ENCODE measurements at places on chromosomes 3 and 15. TPM values are rescaled to one million over a fixed set of nuclear protein-coding genes. Genes with fewer than 3 reads are reported as not detected.

DNA sequence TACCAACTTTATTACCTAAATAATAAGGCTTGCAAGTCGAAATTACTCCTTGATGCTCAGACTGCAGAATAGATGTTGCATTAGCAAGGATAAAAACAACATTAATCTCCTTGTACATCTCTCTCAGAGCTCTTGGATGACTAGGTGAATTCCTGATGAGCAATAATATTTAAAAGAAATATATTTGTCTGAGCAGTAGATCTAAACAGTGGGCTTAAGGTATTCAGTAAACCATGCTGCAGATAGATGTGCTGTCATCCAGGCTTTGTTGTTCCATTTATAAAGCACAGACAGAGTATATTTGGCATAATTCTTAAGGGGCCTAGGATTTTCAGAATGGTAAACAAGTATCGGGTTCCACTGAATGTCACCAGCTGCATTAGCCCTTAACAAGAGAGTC is 257.1 kb downstream of the TUSC7 start:
- DNase-seq: no peak

- DNase-seq: no peak
Observed at GRCh38 chr15:41493902-41494189, 172 bp downstream of the ITPKA start.

DNA sequence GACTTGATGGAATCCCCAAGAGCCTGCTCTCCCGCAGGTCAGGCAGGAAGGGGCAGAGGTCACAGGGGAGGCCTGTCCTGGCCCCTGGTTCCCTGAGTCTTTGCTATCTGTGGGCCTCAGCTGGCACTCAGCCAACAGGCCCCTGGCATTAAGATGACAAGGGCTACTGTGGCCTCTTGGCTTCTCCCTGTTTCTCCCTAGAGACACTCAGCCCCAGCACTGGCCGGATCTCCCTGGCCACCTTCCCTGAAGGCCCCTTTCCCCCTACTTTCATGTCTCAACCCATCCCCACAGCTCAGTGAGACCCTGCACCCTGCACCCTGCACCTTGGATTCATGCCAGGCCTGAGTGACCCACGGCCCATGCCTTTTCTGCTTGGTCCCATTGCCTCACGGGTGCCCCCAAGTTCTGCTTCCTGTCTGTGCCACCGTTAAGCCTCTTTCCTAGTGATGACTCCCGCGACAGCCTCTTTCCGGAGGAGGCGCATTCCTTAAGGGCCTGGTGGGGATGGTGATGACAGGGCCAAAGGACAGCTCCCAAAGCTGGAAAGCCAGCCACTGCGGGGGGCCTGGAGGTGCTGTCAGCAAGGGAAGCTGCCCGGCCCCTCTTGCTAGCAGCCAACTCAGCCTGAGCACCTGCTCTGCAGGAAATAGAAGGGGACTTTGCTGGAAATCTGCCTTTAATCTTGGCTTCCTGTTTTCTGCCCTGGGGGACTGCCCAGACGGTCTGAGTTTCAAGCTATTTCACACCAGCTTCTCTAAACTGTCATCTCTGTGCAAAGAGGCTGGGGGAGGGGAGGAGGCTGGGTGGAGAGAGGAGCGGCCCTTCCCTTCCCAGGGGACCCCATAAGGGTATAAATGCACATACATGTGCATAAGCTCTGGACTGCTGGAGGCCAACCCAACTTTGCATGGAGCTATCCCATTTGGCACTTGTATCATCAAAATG is 4.8 kb upstream of the CSK start:
- peak; percentile 48 for DNase-seq

DNA sequence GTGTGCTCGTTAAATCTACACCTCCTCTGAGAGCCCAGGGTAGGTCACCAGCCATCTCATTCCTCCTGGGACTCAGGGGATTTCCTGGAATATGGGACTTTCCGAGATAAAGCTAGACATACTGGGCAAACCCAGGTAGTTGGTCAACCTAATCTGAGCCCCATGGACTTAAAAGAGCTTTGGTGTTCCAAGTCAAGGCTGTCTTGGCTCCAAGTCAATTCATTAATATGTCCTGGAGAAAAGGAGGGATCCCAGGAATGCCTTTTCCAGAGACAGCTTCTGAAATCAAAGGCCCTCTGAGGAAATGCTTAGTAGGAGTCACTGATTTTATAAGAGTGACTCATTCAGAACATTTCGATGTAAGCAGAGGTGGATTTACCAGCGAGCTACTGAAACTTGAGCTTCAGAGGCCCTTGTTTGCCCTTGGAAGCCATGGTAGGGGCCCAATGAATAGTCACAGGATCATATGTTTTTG is 137.3 kb upstream of the UBE2E1 start:
- DNase-seq: no peak

DNA sequence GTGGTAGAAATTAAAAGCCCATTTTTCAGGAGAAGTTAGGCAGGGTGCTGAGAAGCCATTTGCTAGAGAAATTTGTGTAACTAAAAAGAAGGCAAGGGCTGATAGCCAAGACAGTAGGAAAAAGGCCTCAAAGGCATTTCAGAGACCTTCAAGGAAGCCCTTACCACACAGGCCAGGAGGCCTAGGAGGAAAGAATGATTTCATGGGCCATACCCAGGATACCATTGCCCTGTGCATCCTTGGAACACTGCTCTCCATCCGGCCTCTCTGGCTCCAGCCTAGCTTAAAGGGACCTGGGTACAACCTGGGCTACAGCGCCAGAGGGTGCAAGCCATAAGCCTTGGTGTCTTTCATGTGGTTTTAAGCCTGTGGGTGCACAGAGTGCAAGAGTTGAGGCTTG is 193.6 kb upstream of the GRM7 start:
- DNase-seq: no peak

DNA sequence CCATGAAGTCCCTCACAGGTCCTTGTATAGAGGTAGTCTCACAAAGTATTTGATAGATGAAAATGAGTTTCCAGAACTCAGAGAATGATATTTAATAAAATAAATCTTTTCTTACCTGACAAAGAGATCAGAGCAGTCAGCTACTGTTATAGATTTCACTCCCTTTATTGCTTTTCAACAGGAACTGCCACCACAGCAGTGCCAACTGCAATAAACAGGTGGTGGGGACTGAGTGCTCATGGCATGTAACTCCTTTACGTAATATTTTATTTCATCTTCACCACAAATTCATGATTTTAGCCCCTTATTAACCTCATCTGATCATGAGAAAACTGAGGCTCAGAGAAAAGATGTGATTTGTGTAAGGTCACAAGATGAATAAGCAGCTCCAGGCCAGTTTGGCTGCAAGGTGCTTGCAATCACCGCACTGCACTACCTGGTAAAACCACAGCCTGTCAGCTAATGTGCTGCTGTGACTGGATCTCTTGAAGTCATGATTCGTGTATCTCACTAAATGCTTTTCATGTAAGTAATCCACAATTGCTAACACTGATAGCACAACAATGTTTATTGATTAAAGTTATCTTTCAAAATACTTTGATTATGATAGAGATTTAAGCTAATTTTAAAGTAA is 78.8 kb downstream of the WNT5A start:
- no peak for DNase-seq

GRCh38 chr15:27608248-27608647 is 490.9 kb downstream of the OCA2 start:
- DNase-seq: no peak

GRCh38 chr3:23113455-23114171 is 89.5 kb upstream of the UBE2E2 start:
- peak; percentile 28 for DNase-seq

- DNase-seq: no peak
Observed at GRCh38 chr3:71672807-71673206, 52.4 kb downstream of the EIF4E3 start.

DNA sequence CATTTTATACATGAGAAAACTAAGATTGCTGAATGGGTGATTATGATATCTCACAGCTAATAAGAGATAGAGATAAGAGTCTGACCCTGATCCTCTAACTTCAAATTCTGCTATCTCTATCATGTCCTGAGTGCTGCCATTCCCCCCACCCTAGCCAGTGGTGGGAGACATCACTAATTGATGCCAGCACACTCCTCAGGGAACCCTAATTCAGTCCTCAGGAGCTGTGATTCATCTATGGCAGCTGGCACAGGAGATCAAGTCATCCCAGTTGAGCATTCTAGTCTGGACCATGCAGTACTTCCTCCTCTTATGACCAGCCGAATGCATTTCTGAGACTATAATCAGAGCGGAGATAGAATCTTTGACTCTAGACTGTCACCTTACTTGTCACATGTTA is 71.9 kb downstream of the SYNM start:
- no peak for DNase-seq

GRCh38 chr15:85616549-85617110 is 178.1 kb downstream of the KLHL25 start:
- no peak for DNase-seq

DNA sequence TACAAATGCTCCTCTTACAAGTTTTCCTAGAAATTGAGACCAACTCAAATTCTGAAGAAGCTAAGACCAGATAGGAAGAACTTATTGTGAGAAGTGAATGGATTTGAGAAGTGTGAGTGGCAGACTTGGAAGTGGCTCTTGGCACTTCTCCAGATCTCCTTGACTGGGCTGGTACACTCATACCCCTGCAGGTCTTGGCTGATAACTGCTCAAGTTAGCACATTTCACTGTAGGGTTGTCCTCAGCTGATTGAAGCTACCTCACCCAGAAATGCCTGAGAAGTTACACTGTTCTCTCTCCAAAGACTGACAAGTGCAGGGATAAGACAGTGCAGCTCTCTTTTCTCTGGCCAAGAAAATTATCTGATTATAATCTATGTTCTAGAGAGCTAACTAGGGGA is 16.5 kb upstream of the CLDN1 start:
- no peak for DNase-seq

DNA sequence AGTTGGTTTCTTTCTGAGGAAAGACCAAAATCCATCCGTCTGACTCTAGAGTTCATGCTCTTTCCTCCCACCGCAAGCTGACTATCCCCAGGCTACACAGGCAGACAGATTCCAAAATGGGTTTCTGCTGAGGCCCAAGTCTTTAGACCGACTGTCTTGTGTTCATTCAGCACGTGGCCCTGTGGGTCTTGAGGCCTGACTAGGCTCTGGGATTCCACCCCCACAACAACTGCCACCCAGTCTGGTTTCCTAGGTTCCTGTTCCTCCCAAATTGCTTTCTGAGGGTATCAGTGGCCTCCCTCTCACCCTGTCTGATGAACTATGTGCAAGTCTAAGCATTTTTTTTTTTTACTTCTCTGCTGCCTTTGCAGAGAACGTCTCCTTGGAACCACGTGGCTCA is 67.7 kb downstream of the CYP19A1 start:
- DNase-seq: no peak

GRCh38 chr3:9121366-9122001 is 128.0 kb downstream of the SRGAP3 start:
- DNase-seq: no peak

DNA sequence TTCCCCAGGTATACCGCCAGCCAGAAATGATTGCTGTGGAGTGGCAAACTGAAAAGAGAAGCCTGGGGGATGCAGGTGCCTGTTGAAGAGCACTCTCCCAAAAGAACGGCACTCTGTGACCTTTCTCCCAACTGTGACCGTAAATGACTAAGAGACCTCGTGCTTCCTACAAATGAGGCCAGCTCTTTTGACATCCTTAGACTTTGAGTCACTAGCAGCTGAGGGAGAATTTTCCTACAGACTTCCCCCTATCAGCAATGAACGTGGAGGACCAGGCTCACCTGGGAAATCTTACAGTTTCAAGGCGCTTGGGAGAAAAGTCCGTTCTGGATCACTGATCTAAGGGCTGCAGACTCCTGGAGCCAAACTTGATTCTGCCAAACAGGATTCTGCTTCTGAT is 8.6 kb downstream of the AQP9 start:
- no peak for DNase-seq

GRCh38 chr15:29043736-29044502 is 158.1 kb downstream of the APBA2 start:
- DNase-seq: no peak

DNA sequence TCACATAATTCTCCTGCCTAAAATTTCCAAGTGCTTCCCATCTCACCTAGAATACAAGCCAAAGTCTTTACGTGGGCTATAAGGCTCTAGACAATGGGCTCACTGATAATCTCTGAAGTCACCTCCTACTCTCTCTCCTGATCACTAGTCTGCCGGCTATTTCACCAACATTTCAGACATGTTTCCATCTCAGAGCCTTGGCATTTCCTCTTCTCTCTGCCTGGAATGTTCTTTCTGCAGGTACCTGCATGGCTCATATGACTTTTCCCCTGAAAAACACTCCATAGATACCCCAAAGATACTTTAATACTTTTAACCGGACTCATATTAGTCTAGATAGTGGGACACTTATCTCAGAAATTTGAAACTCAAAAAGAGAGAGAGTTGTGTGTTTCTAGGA is 32.7 kb downstream of the CD200 start:
- no peak for DNase-seq

DNA sequence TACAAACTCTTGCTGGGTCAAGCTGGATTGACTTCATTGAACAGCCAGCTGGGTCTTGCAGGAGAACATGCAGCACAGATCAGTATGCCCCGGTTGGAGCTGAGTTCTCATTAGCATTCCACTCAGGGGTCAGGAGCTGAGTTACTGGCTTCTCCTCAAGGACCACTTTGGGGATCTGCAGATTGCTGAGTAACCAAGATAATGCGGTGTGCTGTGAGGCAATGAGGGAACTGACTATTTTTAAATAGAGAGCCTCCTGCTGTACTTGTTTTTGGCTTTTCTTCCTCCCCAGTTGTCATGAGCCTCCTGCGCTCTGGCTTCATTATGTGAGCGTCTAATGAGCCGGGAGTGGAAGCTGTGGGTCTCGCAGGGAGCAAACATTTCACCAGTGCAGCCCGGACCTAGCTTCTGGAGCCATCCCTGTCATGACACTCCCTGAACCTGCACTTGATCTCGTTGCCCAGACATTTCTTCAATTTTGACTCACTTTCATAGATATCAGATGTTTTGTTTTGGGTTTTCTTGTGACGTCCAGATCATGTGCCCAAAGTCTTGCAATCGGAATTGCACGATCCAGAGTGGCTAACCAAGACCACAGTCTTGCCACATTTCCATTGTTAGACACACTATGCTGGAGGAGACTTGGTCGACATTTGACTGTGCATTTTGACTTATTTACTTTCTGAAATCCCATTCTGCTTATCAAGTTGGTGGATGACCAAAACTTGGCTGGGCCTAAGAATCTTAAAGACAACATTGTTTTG is 327.2 kb downstream of the LRTM1 start:
- DNase-seq: peak; percentile 47

- DNase-seq: no peak
Observed at GRCh38 chr3:31247850-31248562, 284.7 kb upstream of the STT3B start.

GRCh38 chr15:39192351-39192750 is 388.5 kb upstream of the THBS1 start:
- no peak for DNase-seq

- DNase-seq: no peak
Observed at GRCh38 chr15:96535148-96535547, 204.6 kb downstream of the NR2F2 start.

- no peak for DNase-seq
Observed at GRCh38 chr3:169053427-169053826, 610.1 kb downstream of the MECOM start.

GRCh38 chr15:41948490-41948889 is 23.9 kb downstream of the EHD4 start:
- no peak for DNase-seq

GPR62 gene
- not detected for total RNA-seq

GPR149 gene
- total RNA-seq: not detected

UBXN7 gene
- 36.0 TPM for total RNA-seq

SLC2A2 gene
- total RNA-seq: 0.12 TPM

NUSAP1 gene
- total RNA-seq: 24.1 TPM

PLEKHO2 gene
- 84.1 TPM for total RNA-seq

SEMA5B gene
- 2.2 TPM for total RNA-seq

BCHE gene
- 47.8 TPM for total RNA-seq

CCR3 gene
- 0.15 TPM for total RNA-seq

LYZL4 gene
- not detected for total RNA-seq

SCN11A gene
- 0.12 TPM for total RNA-seq

ASB7 gene
- 15.3 TPM for total RNA-seq

FSTL1 gene
- total RNA-seq: 304 TPM

UNC13C gene
- total RNA-seq: 16.0 TPM
